Small intestine (tissue), 16 donors: ENCODE measurements at places on chromosomes 5 and 9.

DNA sequence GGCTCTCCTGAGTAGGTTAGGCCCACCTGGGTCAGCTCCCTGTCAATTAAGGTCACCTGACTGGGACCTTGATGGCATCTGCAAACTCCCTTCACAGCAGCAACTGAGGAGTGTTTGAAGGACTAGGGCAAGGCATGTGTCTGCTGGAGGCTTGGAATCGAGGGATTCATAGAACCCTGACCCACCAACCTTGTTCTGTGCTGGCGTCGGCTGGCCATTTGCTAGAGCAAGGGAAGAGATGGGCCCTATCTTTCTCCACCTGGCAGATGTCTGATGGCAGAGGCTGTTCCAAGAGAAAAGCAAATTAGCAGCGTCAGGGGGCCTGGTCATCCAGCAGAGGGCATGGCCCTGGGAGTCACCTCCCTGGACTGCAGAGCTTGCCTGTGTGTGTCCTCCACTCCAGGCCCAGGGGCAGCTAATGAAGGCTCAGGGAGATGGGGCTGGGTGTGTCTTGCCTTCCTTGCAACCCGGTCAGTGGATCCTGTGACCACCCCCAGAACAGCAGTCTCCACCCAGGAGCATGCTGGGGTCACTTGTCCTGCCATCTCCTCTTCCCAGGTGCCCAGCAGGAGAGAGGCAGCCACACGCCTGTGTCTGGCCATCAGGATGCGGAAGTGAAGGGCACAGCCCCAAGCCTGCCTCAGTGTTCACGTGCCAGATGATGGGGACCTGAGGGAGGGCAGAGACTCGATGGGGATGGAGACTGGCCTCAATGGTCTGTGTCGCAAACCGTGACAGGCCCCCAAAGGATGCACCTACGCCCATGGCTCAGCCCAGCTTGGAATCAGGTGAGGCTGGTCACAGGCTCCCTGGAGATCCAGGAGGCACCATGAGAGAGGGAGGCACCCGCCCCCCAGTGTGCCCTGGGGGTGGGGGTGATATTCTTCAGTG is 53.9 kb downstream of the BARX1 start:
- no peak for DNase-seq

DNA sequence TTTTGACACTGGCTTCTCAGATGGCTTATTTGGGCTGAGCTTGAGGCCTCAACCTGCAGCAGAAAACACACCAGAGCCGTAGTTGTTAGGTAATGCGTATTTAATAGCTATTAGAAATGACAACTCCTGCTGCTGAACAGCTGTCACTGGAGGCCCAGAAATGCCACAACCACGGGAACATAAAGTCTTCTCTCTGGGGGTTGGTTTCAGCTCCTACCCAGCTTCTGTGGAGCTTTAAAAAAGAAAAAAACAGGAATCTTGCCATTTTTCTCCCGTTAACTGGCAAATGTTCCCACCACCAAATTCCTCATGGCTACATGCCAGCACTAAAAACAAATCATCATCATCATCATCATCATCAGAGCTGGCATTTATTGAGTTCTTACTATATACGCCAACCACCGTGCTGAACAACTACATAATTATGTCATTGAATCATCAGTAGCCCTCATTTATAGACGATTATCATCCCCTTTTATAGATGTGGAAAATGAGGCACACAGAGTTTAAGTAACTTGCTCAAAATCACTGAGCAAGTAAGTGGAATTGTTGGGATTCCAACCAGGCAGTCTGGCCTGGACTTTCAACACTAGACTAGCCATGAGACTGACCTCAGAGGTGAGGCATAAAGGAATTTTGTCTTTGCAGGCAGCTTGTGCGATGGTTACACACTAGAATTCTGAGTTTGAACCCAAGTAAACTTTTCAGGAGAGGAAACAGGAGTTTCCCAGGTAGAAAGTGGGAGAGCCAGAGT is 185.3 kb upstream of the WWC1 start:
- DNase-seq, result no peak

GRCh38 chr5:83590966-83591365 is 119.4 kb downstream of the VCAN start:
- no peak for DNase-seq

DNA sequence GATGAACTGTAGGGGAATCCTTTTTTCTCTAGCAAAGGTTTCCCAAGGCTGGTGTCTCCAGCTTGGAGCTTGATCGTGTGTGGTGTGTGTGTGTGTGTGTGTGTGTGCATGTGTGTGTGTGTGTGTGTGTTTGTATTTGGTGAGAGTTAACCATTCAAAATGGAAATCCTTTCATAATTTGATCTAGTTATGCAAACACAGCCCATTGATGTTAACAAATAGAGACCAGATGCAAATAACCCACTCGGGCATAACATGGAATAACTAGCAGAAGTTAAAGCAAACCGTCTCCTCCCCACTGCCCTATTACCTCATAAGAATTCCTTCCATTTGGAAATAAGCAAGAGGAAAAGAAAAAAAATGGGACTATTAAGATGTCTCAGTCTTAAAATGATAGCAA is 24.9 kb upstream of the ZSWIM6 start:
- DNase-seq, result no peak

DNA sequence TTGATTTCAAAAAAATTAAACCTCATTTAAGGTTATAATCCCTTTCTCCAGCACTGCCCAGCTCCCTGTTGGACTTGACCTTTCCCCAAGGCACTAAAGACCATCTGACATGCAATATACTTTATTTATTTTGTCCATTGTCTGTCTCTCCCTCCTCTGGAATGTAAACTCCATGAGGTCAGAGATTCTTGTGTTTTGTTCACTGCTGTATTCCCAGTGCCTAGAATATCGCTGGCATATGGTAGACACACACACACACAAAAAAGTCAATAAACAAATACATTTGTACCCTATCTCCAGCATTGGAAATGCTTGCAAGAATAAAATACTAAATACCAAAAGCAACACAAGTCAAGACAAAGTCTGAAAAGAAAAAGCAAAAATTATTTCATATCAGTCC is 17.3 kb upstream of the ARSB start:
- no peak for DNase-seq

- DNase-seq, result peak; percentile 29
Observed at GRCh38 chr9:78296201-78296892, 578 bp upstream of the PSAT1 start.

DNA sequence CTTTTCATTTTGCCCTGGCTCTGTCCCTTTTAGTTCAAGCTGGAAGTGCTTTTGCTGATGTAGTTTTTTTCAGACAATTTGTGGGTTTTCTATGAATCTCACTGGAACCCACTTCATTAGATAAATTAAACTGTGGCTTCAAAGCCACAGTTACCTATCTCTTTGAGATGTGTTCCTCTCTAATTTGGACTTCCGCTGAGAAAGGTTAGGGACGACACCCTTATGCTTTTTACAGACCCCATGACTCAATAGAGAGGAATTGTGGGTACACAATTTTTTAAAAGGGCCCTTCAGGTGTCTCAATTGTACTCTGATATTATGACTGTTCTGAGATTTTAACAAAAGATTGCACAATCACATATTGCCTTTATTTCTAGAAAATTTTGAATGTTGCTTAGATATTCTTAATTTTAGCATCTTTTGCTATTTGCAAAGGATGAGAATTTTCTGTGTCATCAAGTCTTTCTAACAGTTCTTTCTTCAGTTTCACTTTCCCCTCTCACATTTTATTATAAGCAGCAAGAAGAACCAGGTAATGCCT is 110.6 kb downstream of the GADD45G start:
- DNase-seq, result peak; percentile 40

DNA sequence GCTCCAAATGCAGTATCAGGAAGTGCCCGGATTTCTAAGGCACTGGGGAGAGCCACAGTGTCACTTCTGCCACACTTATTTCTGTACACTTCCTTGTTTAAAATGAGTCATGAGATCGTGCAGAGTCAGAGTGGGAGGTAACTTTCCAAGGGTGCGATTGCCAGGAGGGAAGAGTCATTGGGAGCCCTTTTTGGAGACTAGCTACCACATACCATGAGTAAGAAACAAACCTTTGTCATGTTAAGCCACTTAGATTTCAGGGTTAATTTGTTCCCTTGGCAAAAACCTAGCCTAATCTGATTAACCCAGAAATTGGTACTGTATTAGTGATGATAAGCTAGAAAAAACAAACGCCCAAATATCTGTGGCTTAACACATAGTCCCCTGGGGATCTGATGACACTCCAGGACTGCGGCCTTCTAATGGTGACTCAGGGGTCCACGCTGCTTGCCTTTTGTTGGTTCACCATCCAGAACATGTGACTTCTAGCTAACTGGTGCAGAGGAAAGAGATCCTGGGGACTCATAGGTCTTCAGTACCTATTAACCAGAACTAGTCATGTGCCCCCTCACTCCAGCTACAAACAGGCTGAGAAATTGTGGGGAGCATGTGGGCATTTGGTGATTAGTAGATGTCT is 48.6 kb upstream of the TLE1 start:
- DNase-seq, result peak; percentile 49

DNA sequence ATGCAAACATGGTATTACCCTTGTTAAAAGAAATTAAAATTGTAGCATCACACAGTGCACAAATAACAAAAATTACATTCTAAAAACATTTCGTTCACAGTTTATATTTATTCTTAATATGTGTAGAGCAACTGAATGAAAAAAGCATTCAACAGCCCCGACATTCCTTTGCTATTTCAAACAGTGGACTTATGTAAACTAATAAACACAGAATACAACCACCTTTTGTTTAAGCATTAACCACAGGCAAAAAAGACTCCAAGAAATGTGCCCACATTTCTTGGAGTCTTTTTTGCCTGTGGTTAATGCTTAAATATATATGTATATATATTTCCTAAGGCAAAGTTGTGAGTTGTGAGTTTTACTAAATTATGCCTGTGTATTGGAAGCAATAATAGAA is 532.5 kb upstream of the DAP start:
- DNase-seq, result no peak
